8988T (cell line): ENCODE measurements at places on chromosomes 5 and 9.

GRCh38 chr5:116502616-116503015 lies 72.0 kb downstream of the SEMA6A start:
- no peak for DNase-seq

DNA sequence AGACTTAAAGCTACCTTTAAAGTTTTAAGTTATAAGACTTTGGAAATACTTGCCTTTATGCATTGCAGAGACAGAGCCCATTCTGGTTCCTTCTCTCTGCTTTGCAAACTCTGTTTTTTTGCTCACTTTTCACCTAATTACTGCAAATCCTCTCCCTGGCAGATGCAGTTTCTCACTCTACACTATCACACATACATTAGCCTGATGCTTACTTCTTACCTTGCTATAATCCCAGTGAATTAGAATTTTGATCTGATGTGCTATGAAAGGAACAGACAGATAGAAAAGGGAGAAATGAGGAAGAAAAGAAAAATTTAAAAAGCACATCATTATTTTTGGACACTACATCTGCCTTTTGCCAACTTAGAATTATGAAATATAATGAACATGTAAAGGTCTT lies 489.5 kb upstream of the EDIL3 start:
- DNase-seq: no peak

DNA sequence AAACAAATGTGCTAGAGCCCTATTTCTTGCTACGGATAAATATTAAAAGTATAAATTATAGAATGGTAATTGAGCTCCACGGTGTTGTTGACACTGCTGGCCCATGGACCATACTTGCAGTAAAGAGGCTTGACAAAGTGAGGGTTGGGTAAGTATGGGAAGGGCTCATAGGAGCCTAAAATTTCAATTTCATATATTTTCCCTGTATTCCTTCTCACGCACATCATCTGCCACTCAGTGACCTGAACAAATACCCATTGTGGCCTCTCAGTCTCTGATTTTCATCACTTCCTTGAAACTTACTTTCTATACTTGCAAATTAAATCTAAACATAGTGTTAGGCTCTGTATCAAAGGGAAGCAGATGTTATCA lies 116.5 kb downstream of the PIK3R1 start:
- DNase-seq: no peak

- no peak for DNase-seq
These were observed 117.4 kb downstream of the RGS3 start for GRCh38 chr9:113580954-113581311.

GRCh38 chr9:13532407-13532806 lies 252.9 kb upstream of the MPDZ start:
- DNase-seq: no peak

- no peak for DNase-seq
These were observed 117.6 kb downstream of the PRDM6 start for GRCh38 chr5:123206618-123207017.

DNA sequence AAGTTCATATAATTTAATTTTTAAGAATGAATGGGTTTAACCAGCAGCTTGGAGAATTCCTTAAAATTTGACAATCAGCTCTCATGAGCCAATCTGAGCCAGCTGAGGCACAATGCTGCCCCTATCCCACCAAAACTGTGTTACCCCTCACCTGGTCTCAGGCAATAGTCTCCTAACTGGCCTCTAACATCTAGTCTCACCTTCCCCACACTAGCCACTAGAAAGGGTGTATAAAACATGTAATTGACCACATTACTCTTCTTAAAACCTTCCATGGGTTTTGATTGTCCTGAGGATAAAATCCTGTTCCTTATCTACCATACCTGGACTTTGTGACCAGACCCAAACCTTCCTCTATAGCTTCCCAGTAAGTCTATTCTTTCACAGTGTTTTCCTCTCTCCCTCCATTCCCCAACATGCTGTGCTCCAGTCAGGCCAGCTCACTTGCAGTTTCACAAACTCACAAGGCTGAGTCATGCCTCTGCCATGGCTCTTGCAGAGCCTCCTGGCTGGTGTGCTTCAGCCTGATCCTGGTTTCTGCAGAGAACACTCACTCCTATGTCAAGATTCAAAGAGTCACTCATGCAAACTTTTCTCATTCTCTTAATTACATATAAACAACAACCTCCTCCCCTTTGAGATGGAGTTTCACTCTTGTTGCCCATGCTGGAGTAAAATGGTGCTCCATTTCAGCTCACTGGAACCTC lies 16.0 kb upstream of the ZCCHC7 start:
- DNase-seq: no peak

GRCh38 chr9:93711002-93711401 lies 134.6 kb downstream of the PHF2 start:
- no peak for DNase-seq

- DNase-seq: no peak
These were observed 668.6 kb upstream of the DMAC1 start for GRCh38 chr9:8468045-8468637.

DNA sequence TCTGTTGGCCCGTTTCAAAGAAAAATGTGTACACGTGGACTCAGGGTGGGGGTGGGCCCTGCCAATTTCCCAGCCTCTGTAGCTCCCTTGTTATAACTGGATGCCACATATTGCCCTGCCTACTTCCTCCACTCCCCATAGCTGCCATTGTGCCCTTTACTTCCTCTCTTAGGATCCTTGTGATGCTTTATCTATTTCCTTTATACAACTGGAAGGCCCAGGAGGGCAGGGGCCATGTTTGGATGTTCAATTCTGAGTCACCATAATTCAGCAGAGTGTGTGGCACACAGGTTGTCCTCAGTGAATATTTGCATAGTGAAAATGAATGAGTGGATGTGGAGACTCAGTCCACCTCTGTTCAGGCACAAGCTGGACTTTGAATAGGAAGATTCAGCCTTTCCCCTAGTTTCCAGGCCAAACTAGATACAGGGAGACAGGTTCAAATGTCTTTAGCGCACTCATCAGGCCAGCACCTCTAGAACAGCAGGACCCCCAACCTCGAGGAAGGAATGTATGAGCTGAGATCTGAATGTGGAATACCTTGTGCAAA lies 10.6 kb upstream of the FEM1C start:
- no peak for DNase-seq

GRCh38 chr5:78659114-78659513 lies 10.5 kb upstream of the LHFPL2 start:
- DNase-seq: no peak

GRCh38 chr5:92455011-92455410 lies 1071.9 kb upstream of the ARRDC3 start:
- no peak for DNase-seq

- DNase-seq: no peak
These were observed 77.7 kb downstream of the STK10 start for GRCh38 chr5:172110260-172110815.

DNA sequence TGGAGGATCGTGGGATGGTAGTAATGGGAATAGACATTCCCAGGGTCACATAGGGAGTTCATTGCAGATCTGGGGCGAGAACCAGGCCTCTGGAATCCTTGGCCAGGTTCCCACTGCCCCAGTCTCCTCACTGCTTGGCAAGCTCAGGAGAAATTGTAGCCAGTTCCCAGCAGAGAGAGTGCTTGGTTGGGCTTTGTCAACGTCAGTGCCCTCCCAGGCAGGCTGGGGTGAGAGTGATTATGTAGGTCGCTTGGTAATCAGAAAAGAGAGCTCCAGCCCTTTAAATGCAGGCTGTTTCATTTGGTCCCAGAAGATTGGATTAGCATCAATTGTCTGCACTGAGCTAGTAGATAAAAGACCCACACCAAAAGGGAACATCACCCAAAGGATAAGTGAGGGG lies 51.8 kb upstream of the GALNT10 start:
- DNase-seq: no peak

GRCh38 chr5:116409591-116410296 lies 164.9 kb downstream of the SEMA6A start:
- no peak for DNase-seq

DNA sequence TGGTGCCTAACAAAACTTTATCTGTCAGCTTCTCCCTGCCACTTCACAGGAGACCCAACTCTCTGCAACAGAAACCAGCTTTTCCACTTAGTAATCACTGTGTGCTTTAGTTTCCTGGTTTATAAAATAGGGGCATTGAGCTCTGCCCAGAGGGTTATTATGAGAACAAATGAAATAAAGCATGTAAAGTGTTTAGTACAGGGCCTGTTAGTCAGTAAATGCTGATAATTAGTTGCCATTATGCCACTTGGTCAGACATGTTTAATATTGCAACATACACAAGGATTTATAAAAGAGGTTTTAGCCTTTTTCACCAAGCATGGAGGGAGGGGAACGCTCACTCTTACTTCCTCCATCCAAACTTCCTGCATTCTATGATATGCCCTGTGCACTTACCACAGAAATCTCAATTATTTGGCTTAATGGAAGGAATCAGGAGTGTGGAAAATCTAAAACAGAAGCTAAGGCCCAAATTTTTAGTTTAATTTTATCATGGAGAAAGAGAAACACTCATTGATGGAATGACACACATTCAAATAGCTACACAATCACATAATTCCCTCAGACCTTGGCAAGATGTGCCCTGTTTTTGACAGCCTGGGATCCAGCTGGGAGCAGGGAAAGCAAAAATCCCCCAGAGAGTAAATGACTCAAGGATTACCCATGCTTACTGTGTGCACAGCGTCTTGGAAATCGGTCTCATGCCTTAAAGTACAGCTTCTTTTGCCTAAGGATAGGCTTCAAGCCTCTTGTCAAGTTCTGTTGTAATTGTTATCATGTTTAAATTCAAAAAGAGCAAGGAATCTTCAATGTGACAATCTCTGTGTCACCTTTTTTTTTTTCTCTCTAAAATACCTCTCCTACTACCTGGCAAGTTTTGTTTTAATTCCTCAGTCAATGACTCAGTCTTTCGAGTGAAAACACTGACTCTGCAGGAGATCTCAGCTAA lies 34.0 kb downstream of the ZNF474 start:
- DNase-seq: no peak

GRCh38 chr9:109381011-109381729 lies 60.3 kb upstream of the EPB41L4B start:
- no peak for DNase-seq

DNA sequence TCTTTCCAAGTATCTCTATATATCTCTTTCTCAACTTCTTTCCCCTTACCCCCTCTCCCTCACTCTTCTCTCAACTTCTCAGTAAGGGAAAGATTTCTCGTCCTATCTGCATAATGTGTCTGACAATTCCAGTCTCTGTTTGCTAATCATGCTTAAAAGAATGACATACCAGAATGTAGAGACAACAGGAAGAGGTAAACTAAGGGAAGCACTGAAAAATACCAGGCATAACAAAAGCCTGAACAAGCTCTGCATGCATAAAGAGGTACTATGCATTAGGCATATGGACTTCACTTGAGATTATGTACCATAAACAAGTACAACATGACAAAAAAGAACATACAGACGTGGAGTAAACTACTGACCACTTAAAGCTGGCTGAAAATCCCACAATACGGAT lies 62.6 kb downstream of the SEMA5A start:
- no peak for DNase-seq

DNA sequence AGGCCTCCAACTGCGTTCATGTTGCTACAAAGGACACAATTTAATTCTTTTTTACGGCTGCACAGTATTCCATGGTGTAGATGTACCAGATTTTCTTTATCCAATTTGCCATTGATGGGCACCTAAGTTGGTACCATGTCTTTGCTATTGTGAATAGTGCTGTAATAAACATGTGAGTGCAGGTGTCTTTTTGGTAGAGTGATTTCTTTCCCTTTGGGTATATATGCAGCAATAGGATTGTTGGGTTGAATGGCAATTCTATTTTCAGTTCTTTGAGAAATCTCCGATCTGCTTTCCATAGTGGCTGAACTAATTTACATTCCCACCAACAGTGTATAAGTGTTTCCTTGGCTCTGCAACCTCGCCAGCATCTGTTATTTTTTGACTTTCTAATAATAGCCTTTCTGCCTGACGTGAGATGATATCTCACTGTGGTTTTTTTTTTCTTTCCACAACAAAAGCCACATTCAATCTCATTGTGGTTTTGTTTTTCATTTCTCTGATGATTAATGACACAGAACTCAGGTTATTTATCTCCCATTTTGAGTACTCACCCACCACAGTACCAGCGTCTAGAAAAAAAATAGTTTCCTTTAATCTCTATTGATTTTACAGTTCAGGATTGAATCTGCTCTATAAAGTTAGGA lies 21.9 kb downstream of the ARRDC3 start:
- DNase-seq: no peak

DNA sequence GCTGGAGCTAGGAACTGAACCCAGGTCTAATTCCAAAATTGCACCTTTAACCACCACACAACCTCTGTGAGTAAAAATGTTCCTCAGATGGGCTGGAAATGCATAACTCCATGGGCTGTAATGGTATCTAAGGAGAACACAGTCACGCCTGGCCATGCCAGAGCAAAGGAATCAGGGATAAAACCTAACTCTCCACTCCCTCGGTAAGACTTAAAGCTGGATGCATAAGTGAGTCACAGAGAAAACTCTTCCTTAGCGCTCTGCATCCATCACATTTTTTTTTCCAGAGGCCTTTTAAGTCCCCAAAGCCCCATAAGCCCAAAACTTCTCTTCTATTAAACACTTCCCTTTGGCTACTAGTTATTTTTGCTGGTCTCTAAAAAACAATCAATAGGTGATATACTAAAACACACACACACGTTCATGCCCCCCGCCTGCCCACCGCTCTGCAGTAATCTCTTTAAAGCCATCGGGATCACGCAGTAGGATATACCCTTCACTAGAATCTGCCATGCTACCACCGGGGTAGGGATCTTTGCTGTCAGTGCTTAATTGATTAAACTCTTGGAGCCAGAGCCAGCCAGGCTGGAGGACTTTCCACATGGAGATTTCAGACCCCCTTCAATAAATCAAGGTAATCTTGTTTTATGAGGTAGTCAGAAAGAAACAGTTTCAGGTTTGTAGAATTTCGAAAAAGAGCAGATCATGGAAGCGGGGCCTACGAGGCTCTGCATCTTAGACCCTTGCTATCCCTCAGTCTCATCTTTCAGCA lies 212.9 kb downstream of the MAPKAP1 start:
- no peak for DNase-seq

GRCh38 chr9:27659571-27659970 lies 86.3 kb upstream of the C9orf72 start:
- DNase-seq: no peak

GRCh38 chr9:25480696-25481095 lies 197.5 kb downstream of the TUSC1 start:
- no peak for DNase-seq

- no peak for DNase-seq
These were observed 106.6 kb upstream of the NMUR2 start for GRCh38 chr5:152511531-152512132.

DNA sequence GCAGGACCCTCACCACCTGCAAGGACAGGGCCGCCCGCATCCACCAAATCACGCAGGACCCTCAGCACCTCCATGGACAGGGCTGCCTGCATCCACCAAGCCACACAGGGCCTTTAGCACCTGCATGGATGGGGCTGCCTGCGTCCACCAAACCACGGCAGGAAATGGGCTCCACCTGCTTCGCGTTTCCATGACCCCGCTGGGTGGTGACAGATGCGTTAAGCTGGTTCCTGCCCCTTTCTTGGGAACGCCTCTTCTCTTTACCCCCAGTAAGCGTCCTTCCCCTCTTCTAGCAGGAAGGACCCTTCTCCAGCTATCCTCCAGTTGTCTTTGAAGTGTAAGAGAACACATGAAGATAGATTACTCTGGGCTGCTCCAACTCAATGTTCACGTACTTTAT lies 13.5 kb downstream of the FBP1 start:
- DNase-seq: no peak
